ENCODE measurements at places on chromosomes 11 and 22.

GRCh38 chr11:13343931-13344717 is 66.5 kb downstream of the BMAL1 start:
- peak; percentile 48 for DNase-seq

- no peak for DNase-seq
These were observed 14.1 kb downstream of the BTBD10 start for GRCh38 chr11:13448876-13449275.

DNA sequence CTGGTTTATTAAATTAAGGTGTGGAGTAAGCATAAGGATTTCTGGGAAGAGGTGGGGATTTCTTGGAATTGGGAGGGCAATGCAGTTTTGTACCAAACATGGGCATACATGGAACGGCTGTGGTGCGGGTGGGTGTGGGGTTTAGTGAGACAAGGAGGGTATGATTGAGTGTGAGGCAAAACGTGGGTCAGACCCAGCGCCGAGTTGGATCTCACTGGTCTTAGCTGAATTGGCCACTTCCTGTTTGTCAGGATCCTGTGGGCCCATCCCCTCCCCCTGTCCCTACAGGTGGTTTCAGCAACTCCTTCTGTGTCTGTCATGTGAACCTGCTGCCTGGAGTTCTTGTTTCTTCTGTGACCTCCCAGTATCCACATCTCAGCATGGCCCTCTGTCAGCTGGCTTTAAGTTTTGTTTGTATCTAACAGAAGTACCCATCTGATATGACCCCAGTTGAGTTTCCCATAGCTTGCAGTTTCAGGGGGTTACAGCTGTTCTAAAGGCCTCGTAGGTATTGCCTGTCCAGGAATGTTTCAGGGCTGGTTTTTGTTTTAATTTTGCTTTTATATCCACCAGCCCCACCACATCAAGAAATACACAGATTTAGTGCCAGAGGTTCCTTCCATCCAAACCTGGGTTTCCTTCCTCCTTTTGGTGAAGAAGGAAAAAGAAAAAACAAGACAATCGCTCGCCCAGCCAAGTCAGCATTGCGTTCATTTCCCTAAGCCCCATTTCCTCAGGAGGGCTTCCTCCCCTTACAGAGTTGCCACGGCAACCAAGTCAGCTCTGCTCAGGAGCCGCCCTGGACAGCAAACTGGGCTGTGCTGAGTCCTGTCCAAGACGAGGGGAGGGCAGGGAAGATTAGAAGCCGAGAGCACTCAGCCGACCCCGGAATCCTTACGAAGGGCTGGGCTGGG is 6.0 kb downstream of the APOL1 start:
- no peak for DNase-seq

DNA sequence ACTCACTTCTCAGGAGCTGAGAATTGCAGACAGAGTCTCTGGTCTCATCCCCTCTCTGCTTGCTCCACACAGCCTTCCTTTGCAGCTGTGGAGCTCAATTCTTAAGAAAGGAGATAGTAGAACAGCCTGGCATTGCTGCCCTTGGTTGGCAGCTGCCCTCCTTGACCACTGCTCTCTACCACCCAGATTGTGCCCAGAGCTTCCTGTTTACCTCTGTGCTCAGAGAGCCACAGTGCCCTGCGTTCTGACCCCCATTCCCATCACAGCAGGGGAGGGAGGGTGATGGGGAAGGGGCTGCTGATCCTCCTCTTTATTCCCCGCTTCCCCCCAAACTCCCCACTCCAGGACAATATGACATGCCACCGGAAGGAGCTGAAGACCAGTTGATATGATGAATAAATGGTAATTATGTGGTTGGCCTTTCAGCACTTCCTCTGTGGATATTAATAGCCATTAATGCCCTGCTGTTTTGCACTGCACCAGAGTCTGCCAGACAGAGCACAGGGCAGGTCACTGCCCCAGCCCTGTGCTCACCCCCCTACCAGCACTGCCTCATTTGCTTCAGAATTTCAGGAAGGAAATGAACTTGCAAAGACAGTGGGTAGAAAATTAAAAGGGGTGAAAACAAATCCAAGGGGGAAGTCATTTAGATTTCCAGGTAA is 426.8 kb upstream of the CADM1 start:
- DNase-seq: no peak

GRCh38 chr11:30861064-30861463 is 274.9 kb upstream of the MPPED2 start:
- no peak for DNase-seq

GRCh38 chr11:122882189-122882856 is at the start of gene JHY:
Gene JHY (plus strand): TSS chr11:122882759. CDS start chr11:122885850, 3,091 bp downstream.
- peak; percentile 29 for DNase-seq

GRCh38 chr11:8321876-8322275 is 58.2 kb upstream of the LMO1 start:
- DNase-seq: no peak

- DNase-seq: no peak
These were observed 12.0 kb upstream of the MMP1 start for GRCh38 chr11:102809971-102810370.

GRCh38 chr11:71543866-71544265 is 4.4 kb upstream of the KRTAP5-9 start:
- DNase-seq: no peak

- DNase-seq: no peak
These were observed 15.5 kb downstream of the DCPS start for GRCh38 chr11:126319374-126319740.

GRCh38 chr11:18492888-18493287 is 33.9 kb downstream of the TSG101 start:
- DNase-seq: no peak

DNA sequence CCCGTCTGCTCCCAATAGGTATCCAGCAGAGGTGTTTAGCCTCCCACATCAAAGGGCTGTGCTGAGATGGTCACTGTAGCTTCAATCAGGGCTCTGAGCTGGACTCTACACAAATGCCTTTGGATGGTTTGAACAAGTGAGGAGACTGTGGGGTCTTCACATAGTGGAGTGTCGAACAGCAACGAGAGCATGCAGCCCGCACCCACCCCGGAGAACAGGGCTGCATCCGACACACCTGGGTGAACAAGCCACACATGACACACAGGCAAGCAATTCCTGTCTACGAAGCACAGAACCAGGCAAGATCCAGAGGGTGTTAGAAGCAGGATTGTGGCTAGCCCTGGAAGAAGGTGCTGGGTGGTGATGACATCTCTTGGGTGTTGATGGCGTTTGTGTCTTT is 58.0 kb upstream of the FGF3 start:
- DNase-seq: no peak

- DNase-seq: no peak
These were observed 48.5 kb upstream of the BMAL1 start for GRCh38 chr11:13229136-13229535.

DNA sequence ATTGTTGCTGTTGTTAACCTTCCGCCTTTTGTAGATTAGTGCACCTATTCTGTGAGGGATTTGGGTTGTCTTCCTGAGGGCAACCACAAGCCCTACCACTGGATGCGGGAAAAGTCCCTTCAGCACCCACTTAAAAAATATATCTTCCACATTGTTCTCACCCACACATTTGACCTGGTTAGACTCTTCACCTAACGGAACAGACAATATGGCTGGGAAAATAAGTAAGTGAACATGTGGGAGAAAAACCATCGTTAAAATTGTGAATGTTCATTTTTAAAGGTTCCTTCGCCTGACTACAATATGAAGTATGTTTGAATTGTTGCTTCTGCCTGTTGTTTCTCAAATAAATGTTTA is 72.0 kb upstream of the MPEG1 start:
- DNase-seq: no peak

DNA sequence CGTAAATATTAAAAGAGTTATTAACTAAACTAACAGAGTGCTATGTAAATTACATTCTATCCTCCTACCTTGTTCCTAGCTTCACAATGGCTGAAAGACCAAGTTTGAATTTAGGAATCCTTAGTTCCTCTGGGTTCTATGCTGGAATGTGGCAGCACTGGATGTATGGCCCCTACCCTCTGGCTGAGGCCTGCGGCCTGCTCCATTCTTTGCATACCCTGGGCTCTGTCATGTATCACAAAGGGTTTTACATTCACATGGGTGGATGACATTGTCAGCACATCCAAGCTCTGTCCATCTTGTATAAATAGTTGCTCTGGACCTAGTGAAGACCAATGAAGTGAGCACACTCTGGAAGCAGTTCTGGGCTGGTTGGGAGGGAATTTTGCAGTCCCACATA is 54.5 kb downstream of the AASDHPPT start:
- no peak for DNase-seq

- DNase-seq: no peak
These were observed 580.4 kb downstream of the CNTN5 start for GRCh38 chr11:99601179-99601578.

- no peak for DNase-seq
These were observed 24.7 kb downstream of the NCF4 start for GRCh38 chr22:36885474-36885873.

DNA sequence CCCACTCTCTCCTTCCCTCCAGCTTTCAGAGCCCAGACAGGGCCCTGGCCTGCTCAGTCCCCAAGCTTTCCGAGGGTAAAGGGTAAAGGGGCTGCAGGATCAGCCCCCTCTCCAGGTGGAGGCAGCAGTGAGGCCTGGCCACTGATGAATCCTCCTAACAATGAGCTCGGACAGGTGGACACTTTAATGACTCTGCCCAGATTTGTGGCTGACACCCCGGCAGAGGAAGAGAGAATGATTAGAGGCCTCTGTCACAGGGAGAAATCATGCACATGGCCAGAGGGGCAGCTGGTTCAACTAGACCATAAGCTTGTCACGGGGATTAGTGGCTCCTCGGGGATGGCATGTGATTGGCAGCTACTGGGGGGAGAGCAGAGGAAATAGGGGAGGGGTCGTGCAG is 587.5 kb upstream of the B3GAT1 start:
- no peak for DNase-seq

DNA sequence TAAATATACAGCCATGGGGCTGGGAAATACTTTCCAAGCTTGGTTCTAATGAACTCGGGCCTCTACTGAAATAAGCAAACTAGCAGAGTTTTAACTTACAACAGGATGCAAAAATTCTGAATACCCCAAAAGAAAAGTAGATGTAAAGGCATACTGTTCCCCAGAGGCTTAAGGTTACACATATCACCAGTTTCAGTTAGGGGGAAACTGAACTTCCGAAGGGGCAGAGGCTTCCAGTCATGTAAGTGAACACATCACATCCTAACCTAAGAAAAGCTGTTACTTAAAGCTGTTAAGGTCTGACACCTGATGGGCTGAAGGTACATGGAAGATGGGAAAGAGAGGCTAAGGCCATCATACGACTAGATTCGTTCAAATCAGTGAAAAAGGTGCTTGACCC is 2.3 kb downstream of the GAB2 start:
- no peak for DNase-seq
